ENCODE measurements at places on chromosomes 1 and 21. TPM values are rescaled to one million over a fixed set of nuclear protein-coding genes. Genes with fewer than 3 reads are reported as not detected.

DNA sequence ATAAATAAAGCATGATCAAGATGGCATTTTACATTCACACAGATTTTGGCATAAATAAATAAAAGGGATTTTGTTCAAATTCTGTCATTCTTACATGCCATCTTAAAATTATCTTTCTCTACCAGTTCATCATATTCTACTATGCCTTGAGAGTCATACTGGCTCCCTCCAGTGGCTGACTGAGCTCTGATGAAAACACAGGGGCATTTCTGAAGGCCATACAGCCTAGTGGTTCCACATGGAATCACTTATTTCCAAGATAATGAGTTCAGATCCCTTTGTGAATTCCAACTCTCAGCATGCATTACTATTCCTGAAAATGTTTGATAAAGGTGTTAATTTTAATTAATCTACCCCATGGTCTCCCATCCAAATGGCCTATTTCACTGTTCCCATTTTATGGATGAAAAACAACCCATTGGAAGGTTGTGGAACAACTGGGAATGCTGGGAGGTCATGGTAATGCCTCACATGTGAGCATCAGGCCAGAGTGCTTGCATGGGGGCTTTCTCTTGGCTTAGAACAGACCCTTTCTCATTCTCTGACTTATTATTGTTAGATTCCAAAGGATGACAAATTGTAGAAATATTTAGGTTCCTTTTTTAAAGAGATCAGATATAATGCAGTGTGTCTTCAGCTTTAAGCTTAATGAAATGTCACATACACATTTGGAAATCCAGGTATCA, 622.4 kb upstream of the PKN2 start:
- no peaks in the 10 kb centered on the region for H3K4me1 ChIP-seq
- peak; percentile 39 for DNase-seq
- no peaks in the 10 kb centered on the region for H3K36me3 ChIP-seq
- H3K27ac ChIP-seq: no peak overlapping the region
- no peaks in the 10 kb centered on the region for H3K27me3 ChIP-seq

DNA sequence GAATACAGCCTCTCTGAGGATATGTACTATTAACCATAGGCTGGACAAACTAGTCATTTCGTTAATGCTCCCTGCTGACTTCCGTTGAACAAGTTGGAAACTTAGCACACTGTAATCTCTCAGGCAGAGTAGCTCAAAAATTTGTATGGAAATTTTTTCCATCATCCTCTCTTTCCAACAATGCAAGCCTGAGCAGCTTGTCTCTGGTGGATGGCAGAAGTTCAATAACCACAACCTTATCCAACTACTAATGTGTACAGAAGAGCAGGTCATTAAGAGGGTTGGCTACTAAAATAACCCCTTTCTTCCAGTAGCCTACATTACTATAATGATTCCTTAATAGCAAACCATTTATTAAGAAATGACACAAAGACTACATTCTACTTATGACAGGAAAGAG, 262.3 kb downstream of the NFIA start:
- H3K27ac ChIP-seq: no peak overlapping the region
- DNase-seq: no peak
- H3K27me3 ChIP-seq: no peaks in the 10 kb centered on the region
- H3K36me3 ChIP-seq: no peaks in the 10 kb centered on the region

DNA sequence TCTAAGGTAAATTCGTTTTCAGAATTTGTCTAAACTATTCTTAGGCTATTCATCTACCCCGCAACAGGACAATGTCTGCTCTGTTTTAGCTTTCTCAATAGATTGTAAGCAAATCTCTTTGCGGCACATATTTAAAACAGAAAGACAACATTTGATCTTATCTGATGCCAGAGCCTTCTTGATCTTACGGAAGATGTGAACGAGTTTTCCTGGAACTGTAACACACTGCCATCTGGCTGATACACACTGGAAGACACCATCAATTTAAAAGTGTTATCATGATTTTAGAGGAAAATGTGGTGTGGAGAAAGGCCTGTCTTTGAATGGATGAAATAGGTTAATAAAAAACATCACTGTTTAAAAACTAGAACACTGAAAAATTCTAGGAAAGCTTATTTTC, 36.1 kb downstream of the COA6 start:
- H3K4me1 ChIP-seq: no peaks in the 10 kb centered on the region
- H3K27me3 ChIP-seq: no peaks in the 10 kb centered on the region
- H3K27ac ChIP-seq: no peak overlapping the region
- no peak overlapping the region for H3K4me3 ChIP-seq
- peaks cover 21% of the 10 kb centered on the region for H3K36me3 ChIP-seq

DNA sequence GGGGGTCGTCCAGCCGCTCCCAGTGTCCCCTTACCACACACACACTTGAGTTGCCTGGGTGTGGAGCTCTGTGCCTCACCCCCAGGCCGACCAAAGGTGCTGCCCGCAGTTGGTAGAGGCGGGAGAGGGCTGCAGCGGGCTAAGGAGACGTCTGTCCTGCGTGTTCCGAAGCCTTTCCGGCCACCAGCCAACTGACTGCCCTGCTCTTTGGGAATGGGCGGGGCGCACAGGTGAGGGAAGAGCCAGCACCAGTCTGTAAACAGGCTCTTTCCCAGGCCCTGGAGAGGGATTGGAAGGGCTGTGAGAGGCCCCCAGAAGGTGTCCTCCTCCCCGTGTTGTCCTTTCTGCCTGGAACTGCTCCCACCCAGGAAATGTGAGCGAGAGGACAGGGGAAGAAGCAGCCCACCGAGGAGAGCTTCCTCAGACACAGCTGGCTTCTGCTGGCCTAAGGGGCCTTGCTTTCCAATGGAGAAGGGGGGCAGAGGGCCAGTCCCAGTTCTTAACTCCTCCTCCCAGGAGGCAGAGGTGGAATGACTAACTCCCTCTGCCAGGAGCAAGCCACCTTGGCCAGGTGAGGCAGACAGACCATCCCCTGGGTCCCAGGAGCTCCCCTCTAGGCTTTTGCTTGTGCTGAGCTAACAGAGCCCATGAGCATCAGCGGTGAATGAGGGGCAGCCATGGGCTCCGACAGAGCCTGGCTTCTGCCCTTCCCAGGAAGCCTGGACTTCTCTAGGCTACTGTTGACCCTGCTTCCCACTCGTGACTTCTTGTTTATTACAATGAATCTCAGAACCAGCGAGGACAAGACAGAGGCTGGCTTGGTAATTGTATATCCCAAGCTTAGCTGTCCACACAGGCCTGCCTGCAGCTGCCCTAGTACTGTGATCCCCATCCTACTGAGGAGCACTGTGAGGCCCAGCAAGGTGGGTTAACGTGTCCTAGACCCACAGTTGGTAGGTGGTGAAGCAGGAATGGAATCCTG, 158.1 kb upstream of the COA6 start:
- DNase-seq: no peak
- H3K27me3 ChIP-seq: no peaks in the 10 kb centered on the region
- H3K4me1 ChIP-seq: peaks cover 6% of the 10 kb centered on the region

DNA sequence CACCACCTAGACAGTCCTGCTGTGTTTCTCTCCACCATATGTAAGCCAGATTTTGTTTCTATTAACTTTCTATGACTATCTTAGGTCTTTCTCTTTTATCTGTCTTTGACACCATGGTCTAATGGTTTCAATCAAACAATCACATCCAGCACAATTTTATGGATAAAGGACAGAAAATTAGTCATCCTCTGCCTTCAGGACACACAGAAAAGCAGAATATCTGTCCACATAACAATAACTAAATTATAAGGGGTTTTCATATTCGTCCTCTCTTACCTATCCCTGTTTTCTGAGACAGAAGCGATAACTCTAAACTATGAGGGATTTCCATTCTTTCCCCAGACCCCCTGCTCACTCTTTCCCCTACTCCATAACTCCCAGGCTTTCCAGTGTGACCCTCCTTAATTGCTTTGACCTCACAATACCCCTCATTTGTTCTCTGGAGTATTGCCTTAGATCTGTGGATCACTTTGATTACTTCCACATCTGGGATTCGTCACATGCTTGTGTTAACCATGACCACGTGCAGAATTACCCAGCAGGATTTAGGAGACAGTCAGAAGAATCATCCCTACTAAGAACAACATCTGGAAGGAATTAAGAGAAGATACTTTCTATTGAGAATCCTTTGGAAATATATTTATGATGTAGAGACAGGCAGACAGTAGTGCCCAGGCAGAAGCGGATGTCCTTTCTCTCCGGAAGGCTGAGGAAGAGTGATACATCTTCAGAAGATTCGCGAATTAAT, 108.2 kb upstream of the GREM2 start:
- no peaks in the 10 kb centered on the region for H3K27me3 ChIP-seq
- H3K27ac ChIP-seq: no peak overlapping the region
- H3K4me3 ChIP-seq: no peak overlapping the region

DNA sequence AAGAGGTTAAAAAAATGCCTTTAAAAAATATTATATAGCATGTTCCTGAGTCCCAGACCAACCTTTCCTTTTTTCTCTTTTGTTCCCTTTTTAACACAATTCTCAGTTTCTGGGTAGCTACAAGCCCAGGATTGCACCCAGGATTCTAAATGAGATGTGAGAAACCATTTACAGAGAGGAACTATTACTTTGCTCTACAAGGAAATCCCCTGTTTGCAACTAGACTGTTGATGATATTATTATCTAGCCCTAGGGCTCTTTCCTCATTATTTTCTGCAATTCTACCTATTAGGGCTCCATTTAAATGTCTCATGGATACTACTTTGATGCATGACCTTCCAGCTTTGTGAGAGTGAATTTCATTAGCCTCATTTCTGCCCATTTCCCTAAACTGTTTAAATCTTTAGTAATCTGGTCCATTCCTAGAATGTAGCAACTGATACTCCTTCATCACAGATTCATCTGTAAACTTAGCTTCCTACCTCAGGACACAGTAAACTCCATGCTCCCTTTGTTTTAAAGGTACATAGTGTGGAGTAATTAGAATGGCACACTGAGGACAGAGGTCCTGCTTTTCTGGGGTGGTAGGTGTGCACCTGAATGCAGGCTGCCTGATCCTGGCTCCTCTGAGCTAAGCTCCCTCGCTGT, 7.1 kb upstream of the KIF14 start:
- DNase-seq: no peak
- no peaks in the 10 kb centered on the region for H3K4me1 ChIP-seq
- H3K27me3 ChIP-seq: no peaks in the 10 kb centered on the region
- H3K27ac ChIP-seq: no peak overlapping the region

The PROX1 gene
- 7.6 TPM for total RNA-seq

The RXFP4 gene
- total RNA-seq: not detected

Data from Peyer's patch (tissue), 4 donors.